ENCODE measurements at places on chromosomes 13 and 19.
A peak's percentile ranks its signal among the peaks of the same experiment; 100 is the strongest.

DNA sequence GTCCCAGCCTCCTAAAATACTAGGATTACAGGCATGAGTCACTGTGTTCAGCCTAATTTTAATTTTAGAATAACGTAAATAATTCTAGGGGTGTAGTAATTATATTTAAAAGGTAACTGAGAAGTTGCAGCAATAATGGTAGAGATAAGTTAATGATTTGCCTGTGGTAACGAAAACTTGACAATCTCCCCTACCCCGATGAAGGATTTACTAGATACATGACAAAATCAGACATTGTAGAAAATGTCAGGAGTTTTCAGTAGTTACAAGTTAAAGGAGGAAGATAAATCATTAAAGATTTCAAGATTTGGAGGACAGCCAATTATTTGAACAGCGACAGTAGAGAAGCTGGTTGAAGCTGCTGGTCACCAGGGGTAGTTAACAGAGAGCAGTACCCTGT, 652.2 kb upstream of the PCDH20 start:
- no peak for DNase-seq

DNA sequence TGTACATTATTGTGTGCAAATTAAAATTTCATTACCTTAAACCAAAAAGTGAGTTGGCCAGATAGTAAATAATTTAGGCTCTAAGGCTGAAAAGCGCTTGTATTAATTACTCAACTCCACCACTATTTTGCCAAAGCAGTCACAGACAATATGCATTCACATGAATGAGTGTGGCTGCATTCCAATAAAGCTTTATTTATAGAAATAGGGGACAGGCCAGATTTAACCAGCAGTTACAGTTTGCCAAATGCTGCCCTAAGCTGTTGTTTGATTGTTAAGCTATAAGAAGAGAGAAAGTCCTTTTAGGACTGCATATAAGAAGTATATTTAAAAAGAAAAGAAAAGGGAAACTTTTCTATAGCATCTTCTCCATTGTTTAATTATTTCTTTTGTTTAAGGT, 342.6 kb downstream of the ITGBL1 start:
- no peak for DNase-seq

- DNase-seq: peak; percentile 49
Observed at GRCh38 chr19:55484593-55485438, at the start of gene NAT14. Gene NAT14 (plus strand): TSS chr19:55485188. CDS start chr19:55485709, 521 bp downstream.

DNA sequence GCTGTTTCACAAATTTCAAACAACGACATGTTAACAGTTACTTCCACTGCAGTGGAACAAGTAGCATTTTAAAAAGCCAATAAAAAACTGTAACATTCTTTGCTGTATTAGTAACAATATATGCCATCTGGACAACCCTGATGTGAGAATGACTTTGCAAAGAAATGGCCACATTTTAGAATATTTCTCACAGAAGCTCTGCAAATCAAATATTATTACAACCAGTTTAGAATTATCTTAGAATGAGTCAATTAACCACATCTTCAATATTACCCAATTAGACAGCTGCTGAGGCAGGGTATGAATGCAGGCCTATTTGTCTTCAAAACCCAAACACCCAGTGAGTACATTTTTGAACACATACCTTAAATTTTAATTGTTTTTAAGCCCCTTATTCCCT, 3.2 kb downstream of the ZNF699 start:
- no peak for DNase-seq

DNA sequence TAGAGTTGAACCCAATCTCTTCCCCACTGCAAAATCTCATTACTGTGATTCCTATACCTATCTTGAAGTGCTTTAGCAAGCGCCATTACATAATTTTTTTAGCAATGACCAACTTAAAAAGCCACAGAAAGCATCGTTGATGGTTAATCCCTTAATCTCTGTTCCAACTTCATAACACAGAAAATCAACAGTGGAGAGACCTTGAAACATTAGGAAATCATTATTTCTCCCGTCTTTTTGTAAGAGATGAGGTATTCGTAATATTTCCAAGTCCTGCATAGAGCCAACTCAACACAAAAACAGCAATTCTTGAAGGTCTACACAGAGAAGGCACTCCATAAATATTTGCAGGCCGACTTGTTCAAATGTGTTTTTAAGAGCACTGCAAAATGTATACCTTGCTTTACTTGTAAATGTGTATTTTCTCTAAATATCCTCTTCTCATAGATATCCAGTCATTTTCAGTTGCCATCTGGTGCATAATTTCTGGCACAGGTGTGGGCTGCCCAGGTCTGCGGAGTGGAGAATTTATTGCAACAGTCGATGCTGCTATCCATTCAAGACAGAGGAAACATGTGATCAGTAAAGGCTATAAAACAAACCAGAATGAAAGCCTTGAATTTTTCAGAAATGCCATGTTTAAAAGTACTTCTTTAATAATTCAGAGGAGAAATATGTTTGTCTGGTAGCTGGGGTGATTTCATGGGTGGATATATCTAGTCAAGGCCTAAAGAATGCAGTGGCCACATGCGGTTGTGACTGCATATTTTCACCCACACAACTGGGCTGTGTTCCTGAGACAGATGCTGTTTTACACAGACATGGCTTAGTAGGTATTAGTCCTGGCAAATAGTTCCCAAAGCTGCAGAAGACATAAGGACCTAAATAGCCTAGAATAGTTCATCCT, 234.3 kb upstream of the STARD13 start:
- no peak for DNase-seq

DNA sequence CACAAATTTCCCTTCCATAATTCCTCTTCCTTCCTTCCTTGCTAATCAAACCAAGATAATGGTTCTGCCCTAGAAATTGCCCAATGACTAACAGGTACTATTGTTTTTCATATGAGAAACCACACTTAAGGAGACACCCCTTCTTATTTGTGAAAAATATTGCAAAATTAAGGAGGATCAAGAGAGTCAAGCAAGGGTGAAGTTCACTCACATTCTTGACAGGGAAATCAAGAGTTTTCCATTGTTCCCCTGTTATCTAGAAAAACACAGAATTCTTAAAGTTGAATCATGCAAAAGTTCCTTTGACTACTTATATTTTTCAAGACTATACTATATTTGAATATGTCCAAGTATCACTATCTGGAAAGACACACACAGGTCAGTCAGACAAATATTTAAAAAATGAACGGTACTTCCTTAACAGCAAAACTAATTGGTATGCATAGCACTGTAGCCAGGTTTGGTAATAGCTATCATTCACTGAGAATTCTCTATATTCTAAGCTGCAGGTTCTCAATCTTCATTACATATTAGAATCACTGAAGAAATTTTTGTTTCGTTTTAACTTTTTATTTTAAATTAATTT, 897.2 kb downstream of the DIAPH3 start:
- no peak for DNase-seq

DNA sequence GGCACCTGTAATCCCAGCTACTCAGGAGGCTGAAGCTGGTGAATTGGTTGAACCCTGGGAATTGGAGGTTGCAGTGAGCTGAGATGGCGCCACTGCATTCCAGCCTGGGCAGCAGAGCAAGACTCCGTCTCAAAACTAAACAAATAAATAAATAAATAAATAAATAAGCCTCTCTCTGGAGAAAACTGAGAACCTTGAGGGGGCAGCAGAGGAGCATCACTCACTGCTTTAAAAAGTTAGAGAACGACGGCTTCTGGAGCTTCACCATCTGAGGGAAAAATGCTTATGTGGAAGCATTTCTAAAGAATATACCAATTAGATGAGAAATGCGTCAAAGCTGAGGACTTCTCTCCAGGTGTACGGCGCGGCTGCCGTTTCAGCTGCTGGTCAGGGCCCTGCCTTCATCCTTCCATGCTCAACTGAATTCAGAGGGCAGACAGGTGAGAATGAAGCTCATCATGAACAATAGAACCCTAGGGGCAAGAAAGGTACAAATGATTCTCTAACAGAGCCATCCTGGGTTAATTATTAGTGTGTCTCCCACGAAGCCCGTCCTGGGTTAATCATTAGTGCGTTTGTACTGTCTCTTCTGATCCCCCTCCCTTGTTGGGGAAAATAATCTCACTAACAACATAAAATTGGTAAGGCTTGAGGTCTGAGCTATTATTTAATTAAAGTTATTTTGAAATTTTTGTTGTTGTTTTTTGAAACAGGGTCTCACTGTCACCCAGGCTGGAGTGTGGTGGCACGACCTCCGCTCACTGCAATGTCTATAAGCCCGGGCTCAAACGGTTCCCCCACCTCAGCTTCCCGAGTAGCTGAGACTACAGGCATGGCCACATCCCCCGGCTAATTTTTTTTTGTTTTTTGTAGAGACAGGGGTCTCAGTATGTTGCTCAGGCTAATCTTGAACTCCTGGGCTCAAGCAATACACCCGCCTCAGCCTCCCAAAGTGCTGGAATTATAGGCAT, 80.1 kb downstream of the IPO5 start:
- DNase-seq: no peak

DNA sequence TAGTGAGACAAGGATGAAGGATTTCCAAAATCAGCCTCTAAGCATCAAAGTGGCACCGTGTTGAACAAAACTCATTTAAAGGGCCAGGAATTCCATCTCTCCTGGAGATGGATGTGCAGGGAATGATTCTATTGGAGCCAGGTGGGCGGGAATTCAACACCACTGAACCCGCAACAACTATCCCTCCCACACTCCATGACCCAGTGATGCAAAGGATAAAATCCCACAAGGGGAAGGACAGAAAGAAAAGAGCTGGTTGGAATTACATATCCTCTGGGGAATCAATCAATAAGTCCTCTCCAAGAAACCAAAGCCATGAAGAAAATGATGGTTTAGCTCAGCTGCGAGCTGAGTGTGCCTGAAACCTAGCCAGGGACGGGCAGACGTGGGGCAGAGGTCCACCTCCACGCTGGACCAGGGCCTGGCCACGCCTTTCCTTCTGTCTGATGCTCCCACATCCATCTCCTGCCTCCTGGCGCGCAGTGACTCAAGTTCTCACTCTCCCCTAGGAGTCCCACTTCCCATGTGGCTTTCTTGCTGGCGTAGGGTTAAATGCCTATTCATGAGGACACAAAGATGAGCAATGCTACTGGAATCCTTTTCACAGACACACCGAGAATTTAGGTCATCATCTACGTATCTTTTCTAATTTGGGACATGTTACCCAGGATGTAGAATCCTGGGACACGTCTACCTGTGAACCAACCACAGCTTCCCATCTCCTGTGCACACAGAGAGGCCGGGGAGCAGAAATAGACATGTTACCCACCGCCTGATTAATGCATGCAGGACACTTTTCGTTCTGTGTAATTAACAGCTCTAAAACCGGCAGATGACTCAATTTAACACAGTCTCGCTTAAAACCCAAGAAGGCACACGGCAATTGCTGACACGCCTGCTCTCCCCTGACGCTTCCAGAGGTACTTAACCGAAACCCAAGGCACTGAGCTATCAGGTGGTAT, 48.6 kb downstream of the PEPD start:
- no peak for DNase-seq

DNA sequence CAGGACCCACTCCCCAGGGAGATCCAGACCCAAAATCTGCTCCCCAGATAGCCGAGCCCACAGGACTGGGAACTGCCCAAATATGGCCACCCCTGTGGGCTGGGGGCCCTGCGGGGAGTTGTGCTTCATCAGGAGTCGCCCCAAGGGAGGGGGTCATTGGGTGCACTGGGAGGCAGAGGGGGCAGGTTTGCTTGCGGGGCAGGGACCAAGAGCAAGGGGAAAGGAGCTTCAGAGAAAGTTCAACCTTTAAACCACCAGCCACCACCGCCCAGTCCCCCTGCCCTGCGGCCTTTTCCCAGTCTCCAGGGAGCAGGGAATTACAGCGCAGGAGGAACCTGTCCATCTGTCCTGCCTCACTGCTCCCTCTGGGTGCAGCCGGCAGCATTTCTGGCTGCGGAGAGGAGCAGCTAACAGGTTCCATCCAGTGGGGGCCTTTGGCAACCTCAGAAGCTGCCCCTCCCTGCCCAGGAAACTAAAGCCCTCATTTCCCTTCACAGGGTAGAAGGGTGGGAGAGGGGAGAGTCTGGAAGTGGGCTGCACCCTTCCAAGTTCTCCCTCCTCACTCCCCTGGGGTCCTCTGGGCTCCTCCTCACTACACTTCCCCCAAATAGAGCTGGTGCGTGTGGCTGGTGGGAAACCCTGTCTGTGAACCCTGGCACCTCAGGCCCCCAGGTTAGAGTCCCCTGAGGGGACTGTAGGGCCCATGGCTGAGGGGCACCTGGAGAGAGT, 13.8 kb upstream of the ASF1B start:
- DNase-seq: no peak

DNA sequence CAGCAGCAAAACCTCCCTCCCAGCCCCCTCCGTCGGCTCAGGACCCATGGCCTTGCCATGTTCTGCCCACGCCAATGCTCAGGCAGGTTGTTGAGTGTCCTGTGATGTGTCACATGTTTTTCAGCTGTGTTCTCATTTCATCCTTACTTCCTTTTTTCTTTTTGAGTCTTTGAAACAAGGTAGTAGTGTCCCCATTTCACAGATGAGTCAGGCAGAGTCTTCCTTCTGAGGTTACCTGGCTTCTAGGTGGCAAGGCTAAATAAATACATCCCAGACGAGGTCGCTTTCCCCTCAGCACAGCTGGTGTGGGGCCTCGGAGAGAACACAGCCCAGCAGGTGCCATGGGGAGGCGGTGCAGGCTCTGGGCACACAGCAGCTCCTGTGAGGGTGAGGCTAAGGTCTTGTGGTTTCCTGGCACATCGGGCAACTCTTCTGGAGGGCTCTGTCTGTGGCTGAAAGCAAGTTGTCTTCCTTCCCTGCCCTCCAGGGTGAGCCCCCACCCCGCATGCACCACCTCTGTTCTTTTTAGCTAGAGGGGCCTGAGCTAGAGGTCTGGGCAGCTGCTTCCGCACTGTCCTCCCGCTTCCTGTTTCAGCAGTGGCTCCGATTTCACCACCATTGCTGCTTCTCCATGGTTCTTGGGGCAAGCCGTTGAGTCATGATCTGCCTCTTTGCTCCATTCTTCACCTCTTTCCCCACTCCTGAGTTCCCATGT, 15.1 kb downstream of the PRAM1 start:
- peak; percentile 55 for DNase-seq

DNA sequence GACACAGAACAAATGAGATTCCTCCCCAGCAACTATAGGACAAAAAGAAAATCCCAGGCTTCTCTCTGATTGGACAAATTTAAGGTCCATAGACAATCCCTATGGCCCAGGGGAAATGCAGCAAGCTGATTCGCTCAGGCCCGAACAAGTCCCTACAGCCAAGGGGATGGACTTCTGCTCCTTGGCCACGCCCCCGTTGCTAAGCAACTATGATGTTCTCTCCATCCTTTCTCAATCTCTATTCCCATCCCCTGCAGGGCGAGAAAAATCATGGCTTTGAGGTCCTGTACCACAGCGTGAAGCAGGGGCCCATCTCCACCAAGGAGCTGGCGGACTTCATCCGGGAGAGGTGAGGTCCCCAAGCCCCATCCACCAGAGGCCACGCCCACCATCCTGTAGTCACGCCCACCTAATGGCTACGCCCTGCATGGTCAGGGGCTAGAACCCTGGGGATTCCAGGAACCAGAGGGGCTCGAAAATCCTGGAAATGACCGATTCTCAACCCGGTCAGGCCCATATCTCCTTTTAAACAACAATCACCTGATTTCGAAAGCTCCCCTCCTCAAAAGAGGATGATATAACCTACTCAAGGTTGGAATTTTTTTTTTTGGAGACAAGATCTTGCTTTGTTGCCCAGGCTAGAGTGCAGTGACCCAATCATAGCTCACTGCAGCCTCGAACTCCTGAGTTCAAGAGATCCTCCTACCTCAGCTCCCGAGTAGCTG, 11.4 kb downstream of the FCHO1 start:
- no peak for DNase-seq

GRCh38 chr19:33156334-33156733, 24.4 kb downstream of the WDR88 start:
- no peak for DNase-seq

All from activated T-helper 9 cell treated with anti-CD3 and anti-CD28 coated beads, Interleukin-2, amount 50 U/mL, for 16 hours (primary cell).